ENCODE measurements at places on chromosomes 4 and X.

- no peak for DNase-seq
Observed at GRCh38 chrX:39910651-39911050, 187.1 kb downstream of the BCOR start.

DNA sequence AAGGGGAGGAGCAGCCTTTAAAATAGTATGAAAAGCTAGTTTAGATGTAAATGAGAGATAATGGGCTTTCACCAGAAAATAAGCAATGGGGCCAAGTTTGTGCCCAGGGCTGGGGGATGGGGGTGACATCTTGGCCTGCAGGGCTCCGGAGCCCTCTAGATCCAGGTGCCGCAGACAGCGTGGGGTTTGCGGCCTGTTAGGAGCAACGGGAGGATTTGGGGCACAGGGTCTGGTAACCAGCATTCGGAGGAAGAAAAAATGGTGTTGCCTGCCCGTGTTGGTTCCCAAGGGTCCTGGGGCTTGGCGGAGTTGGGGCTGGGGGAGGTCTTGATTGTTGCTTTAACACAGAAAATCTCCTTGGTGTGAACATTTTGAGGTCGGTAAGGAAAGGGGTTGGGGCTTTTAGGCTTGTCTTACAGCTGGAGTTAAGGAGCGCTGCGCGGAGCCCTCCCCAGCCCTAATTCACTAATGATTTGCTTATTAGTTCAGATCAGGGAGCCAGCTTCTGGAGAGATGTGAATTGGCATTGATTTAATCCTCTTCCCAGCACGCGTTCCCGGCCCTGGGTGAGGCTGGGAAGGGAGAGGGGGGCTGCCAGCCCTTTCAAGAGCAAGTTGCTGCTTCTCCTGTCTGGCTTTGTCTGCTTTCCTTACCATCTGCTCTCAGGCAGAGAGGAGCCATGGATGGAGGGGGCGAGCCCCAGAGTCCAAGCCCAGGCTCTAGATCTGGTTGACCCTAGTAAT is 443.4 kb downstream of the BCOR start:
- no peak for DNase-seq

- DNase-seq, result no peak
Observed at GRCh38 chr4:144820728-144821085, 174.8 kb downstream of the HHIP start.

- no peak for DNase-seq
Observed at GRCh38 chrX:19721726-19722370, 165.6 kb downstream of the SH3KBP1 start.

- no peak for DNase-seq
Observed at GRCh38 chrX:10031746-10032145, 64.6 kb downstream of the CLDN34 start.

- DNase-seq, result no peak
Observed at GRCh38 chr4:114286262-114286810, 306.9 kb upstream of the ARSJ start.

DNA sequence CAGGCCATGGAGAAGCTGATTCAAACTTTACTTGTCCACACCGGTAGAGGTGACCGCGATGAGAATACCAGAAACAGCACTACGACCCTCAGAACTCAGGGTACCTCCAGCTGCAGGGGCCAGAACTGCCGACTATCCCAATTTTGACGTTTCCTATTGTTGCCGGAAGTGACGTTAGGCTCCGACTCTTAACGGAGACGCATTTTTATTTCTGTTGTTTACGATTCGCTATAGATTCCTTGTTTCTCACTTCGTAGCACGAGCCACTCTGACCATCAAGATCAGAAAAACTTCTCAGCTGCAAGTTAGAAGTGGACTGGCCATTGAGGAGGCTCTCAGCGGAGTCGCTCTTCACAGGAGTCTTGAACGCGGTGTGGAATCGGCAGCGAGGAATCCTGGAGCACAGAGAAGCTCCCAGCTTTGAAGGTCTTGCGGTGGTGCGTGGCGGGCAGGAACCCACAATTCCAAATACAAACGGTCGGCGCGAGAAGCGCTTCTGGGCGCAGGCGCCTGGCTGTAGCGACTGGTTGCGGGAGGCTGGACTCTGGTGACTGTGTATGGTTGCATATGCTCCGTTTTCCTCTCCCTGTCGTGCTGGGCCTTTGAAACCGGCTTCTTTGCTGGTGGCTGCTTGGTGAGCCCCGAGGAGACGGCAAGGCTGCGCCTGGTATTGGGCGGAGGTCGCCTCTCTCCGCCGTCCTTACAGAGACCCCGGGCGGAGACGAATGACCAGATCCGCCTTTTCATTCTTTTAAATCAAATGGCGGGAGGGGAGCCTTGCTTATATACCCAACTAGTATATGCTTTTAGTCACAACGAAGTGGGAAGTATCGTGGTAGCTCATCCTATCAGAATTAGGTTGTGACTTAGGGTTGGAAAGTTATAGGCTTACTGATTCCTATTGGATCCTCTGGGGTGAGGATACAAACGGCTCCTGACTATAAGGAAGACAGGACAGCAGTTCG is at the start of the genes CEP44 and FBXO8:
CEP44 (plus strand) TSS at position 405 of the 965 bp plus-strand sequence. CDS start 15,211 bp downstream, outside the sequence.
FBXO8 (minus strand) TSS at position 161 of the 965 bp plus-strand sequence. CDS start 20,575 bp downstream, outside the sequence.
- DNase-seq, result peak; percentile 52

DNA sequence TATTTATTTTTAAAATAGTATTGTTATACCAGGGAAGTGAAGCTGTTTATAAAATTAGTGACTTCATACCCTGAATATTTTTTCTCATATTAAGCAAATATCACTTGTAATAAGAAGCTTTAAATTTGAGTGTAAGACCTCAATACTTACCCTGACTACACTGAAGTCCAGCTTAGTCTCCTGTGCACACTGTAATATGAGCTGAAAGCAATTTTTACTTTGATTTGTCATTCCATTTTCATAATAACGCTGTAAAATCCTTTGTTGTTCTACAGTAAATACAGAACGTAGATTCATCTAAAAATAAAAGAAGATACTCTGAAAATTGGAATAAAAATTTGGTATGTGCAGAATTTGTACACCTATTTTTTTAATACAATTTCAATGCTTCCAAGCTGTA is 27.2 kb downstream of the HDX start:
- DNase-seq, result no peak

DNA sequence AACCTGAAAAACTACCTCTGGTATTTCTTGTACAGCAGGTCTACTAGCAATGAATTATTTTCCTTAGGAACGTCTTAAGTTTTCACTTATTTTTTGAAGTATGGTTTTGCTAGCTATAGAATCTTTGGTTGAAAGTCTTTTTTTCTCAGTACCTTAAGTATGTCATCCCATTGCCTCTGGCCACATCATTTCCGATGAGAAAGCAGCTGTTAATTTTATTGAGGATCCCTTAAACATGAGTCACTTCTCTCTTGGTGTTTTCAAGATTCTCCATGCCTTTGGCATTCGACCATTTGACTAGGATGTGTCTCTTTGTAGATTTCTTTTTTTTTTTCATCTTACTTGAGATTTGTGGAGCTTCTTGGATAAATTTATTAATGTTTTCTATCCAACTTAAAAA is 803.8 kb upstream of the AMOT start:
- DNase-seq, result no peak

GRCh38 chr4:41256740-41257256 is at the start of gene UCHL1:
Gene UCHL1 (plus strand): TSS chr4:41256928. CDS start chr4:41256977, 49 bp downstream.
- peak; percentile 38 for DNase-seq

- no peak for DNase-seq
Observed at GRCh38 chrX:153728951-153729631, 4.4 kb downstream of the ABCD1 start.

DNA sequence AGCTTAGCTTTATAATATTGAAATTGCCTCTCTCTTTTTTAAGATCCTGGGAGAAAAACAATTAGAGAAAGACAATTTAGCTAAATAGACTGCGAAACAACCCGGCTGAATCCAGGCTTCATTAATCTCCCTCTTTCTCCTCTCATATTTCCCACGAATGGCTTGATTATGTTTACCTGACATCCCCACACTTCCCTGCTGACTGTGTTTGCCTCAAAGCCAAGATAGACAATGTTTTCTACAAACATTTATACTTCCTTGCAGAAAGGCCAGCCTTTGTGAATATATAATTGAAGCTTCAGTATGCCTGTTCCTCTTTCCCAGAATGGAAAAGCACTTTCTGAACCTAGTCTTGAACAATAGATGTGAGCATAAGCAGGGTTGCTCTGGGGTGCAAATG is 566.8 kb downstream of the PDHA2 start:
- no peak for DNase-seq

- peak; percentile 20 for DNase-seq
Observed at GRCh38 chr4:30720661-30721184, 554 bp downstream of the PCDH7 start.

- DNase-seq, result no peak
Observed at GRCh38 chr4:26687728-26688127, 103.8 kb downstream of the TBC1D19 start.

- no peak for DNase-seq
Observed at GRCh38 chr4:137896221-137896737, 345.9 kb downstream of the SLC7A11 start.

GRCh38 chr4:175657571-175657970 is 154.5 kb downstream of the GPM6A start:
- no peak for DNase-seq

DNA sequence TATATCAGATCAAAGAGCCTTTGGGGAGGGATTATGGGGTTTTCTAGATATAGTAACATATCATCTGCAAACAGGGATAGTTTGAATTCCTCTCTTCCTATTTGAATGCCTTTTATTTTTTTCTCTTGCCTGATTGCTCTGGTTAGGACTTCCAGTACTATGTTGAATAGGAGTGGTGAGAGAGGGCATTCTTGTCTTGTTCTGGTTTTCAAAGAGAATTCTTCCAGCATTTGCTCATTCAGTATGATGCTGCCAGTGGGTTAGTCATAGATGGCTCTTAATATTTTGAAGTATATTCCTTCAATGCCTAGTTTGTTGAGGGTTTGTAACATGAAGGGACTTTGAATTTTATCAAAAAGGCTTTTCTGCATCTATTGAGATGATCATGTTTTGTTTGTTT is 25.6 kb upstream of the ABCB7 start:
- no peak for DNase-seq

- no peak for DNase-seq
Observed at GRCh38 chr4:54402880-54403480, 173.9 kb downstream of the PDGFRA start.

DNA sequence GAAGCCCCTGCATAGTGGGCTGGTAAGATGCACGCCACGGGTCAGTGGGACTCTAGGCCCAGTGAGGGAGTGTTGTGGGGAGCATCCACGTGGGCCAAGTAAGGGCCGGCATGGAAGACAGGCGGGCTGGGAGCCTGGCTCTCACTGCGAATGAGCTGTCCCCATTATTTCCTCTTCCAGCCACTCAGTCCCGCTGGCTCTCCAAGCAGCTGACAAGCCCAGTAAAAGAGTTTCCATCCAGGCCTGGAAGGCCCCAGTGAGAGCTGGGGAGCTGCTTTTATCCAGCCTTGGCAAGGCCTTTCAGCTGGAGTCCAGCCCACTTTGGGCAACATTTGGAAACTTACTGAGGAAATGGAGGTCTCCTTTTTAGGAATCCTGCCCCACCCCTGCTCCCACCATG is 24.9 kb downstream of the APLN start:
- DNase-seq, result no peak

DNA sequence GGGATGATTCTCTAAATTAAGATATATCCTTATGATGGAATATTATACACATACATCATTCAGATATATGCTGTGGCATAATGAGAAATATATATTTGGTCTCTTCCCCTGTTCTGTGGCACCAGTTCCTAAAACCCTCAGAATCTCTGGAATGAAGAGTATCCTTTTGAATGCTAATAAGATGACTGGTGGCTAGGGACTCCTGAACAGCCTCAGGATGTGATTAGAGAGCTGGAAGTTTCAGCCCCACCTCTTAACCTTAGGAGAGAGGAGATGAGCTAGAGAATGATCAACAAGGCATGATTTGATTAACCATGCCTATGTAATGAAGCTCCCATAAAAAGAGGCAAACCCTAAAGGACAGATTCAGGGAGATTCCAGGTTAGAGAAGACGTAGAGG is 632.0 kb downstream of the IQCM start:
- no peak for DNase-seq

DNA sequence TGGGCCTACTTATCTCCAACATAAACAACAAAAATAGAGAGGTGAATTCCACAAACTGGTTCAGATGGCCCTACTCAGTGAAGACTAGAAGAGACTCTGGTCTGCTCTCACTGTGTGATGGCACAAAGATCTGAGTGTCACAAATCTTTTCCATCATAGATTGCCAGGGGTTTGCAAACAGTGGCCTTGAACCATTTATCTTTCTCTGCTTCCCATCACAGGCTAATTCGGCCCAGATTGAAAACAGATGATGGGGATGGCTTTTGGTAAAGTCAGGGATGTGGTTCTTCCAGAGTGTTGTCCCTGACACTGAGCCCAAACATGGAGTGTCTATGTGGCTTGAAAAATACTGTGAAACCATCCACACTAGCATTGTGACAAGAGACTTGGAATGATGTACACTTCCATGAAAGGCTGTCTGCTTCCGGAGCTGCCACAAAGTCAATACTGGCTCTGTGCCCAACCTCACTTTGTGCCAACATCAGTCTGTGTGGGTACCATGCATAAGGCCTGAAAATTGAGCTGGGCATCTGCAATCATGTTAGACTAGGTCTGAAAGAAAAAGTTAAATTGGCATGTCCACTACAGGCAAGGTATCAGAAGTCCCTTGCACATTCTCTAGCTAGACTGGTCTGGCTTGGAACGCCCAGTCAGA is 25.2 kb upstream of the PLAC1 start:
- DNase-seq, result no peak

- no peak for DNase-seq
Observed at GRCh38 chr4:8834681-8835220, 36.9 kb downstream of the HMX1 start.

- DNase-seq, result no peak
Observed at GRCh38 chr4:147388018-147388417, 92.9 kb upstream of the EDNRA start.

GRCh38 chr4:138014590-138015288 is 227.4 kb downstream of the SLC7A11 start:
- no peak for DNase-seq

GRCh38 chr4:177728361-177729152 is 286.3 kb upstream of the AGA start:
- DNase-seq, result no peak

DNA sequence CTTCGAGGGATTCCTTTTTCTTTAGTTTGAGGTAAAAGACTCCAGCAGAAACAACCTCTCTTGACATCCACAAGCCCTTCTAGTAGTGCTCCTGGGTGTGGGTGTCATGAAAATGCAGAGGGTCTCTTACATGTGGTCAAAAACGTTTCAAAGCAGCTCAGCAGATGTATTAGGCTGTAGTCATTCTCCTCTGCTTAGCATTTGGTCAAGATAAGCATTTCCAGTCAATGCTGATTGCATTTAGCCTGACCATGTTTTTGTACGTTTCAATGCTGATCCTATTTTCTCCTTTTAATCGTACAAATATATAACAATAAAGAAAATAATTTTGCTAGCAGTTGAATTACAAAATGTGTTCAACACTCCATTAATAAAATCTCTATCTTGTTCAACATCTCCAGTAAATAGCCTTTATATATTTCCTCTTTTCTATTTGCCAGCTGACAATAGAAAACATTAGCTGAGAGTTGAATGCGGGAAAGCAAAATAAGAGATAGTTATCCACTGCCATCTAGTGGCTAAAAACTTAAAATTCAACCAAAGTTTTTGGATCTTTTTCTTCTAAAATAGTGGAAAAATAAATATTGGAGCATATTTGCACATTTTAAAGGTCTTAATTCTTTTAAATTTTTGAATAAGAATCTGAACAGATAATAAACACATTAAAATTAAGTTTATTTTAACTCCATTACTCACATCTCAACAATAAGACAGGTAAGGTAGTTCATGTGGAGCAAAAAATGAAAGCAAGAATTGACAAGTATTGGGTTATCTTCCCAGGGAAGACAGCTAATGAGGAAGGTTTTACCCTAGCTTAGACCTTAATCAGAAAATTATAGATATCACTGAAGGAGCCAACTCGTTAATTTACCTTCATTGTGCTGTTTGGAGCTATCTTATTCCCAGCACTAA is 15.2 kb upstream of the PACRGL start:
- peak; percentile 24 for DNase-seq

- no peak for DNase-seq
Observed at GRCh38 chr4:995311-996026, 2.3 kb upstream of the SLC26A1 start.
